ENCODE measurements at places on chromosomes 13 and 19.

DNA sequence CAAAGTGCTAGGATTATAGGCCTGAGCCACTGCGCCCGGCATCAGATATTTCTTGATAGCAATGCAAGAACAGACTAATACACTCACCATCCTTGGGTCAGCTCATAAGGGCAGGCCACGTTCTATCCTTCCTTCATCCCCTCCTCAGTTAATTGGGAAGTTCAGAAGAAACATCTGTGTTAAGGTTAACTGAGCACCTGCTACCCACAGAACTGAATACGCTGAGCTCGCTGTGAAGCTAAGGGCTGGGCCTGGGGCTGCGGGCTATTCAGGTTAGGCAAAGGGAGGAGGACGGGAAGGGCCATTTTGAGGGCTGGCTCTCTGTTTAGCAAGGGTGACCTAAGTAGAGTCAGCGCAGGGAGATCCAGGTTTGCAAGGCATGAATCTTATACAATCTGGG lies 43.0 kb upstream of the UQCRFS1 start:
- no peak for DNase-seq

DNA sequence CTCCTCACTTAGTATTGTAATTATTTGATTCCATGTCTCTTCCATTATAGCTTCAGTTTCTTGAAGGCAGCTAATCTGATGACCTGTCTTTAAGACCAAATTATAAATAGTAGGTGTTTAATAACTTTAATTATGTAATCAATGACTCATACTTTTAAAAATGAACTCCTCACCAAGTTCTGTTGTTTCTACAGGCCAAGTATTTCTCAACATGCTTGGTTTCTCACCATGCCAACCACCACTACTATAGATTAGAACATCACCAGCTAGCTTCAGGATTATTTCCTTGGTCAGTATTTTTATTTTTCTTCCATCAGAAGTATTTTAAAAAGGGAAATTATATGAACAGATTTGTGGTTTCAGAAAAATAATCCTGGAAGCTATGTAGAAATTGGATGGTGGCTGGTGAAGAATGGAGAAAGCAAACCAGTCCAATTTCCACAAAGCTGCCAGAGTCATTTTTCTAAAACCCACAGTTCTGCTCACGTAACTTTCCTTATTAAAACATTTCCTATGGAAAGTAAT lies 237.7 kb upstream of the DACH1 start:
- no peak for DNase-seq

- no peak for DNase-seq
These were observed 22.9 kb downstream of the PPP5C start for GRCh38 chr19:46369817-46370216.

DNA sequence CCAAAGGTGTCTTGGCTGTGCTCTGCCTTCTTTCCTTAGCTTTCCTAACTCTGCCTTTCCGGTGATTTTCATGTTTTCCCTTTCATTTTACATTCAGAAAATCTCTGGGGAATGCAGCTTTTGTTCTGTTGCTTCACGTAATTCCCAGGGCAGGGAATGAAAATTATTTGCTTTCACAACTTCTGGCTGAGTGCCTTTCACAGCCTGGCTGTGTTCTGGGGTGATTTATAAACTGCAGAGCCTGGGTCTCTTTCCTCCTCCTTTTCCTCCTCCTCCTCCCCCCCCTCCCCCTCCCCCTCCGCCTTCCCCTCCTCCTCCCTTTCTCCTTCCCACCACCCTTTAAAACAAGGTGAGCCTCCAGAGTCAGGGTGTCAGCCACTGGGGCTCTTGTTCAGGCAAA lies 84.3 kb downstream of the RNASEH2B start:
- no peak for DNase-seq

- no peak for DNase-seq
These were observed 402.5 kb upstream of the HTR2A start for GRCh38 chr13:47299304-47299703.

DNA sequence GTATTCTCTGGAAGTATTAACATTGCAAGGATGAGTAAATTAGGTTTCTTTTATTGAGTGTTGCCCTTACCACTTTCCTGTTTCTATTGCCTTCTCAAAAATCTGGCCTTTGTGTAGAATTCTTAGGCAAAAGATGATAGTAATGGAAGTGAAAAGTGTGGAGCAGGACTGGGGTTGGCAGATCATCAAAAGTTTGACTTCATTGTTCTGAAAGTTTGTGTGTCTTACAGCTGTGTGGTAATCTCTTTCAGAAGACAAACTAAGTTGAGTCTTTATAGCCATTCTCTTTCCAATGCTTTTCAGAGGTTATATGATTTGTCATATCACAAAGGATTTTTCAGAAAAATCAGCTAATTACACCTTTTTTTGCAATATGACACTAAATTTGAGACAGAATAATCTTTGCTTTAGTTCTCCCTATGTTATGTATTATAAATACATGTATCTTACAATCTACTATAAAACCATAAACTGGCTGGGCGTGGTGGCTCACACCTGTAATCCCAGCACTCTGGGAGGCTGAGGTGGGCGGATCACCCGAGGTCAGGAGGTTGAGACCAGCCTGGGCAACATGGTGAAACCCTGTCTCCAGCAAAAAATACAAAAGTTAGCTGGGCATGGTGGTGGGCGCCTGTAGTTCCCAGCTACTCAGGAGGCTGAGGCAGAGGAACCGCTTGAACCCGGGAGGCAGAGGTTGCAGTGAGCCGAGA lies 8.7 kb upstream of the KCNRG start:
- no peak for DNase-seq

GRCh38 chr19:46921071-46921470 lies 60.3 kb downstream of the ARHGAP35 start:
- no peak for DNase-seq

GRCh38 chr19:1843646-1844394 lies 4.5 kb downstream of the REXO1 start:
- no peak for DNase-seq
